ENCODE measurements at places on chromosomes 12 and 14.

- no peak for DNase-seq
Observed at GRCh38 chr12:116390401-116391335, 113.2 kb upstream of the MED13L start.

DNA sequence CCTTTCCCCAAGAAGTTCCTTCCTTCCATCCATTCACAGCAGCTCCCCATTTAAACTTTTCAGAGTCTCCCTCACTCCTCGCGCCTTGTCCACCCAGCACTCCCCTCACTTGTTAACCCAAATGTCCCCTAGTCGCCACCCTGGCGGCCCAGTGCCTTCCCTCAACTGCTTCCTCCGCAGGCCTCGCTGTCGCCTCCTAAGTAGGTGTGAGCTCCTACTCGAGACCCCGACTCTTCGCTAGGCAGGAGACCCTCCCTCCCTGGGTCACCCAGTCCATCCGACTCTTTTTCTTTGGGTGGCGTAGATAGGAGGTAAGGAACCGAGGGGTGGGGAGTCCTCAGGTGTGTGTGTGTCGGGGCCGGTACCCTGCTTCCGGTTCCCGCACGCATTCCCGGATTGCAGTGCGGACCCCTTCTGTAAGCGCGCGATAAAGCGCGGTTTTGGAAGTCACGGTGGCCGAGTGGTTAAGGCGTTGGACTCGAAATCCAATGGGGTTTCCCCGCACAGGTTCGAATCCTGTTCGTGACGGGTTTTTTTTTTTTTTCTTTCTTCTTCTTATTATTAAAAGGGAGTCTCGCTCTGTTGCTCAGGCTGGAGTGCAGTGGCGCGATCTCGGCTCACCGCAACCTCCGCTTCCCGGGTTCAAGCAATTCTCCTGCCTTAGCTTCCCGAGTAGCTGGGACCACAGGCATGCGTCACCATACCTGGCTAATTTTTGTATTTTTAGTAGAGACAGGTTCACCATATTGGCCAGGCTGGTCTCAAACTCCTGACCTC is 823 bp upstream of the SMARCC2 start:
- DNase-seq = peak; percentile 79

DNA sequence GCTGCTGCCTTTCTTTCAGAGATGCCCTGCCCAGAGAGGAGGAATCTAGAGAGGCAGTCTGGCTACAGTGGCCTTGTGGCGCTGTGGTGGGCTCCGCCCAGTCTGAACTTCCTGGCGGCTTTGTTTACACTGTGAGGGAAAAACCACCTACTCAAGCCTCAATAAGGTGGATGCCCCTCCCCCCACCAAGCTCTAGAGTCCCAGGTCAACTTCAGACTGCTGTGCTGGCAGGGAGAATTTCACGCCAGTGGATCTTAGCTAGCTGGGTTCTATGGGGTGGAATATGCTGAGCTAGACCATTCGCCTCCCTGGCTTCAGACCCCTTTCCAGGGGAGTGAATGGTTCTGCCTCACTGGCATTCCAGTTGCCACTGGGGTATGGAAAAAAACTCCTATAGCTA is 25.6 kb downstream of the SPATA7 start:
- no peak for DNase-seq

DNA sequence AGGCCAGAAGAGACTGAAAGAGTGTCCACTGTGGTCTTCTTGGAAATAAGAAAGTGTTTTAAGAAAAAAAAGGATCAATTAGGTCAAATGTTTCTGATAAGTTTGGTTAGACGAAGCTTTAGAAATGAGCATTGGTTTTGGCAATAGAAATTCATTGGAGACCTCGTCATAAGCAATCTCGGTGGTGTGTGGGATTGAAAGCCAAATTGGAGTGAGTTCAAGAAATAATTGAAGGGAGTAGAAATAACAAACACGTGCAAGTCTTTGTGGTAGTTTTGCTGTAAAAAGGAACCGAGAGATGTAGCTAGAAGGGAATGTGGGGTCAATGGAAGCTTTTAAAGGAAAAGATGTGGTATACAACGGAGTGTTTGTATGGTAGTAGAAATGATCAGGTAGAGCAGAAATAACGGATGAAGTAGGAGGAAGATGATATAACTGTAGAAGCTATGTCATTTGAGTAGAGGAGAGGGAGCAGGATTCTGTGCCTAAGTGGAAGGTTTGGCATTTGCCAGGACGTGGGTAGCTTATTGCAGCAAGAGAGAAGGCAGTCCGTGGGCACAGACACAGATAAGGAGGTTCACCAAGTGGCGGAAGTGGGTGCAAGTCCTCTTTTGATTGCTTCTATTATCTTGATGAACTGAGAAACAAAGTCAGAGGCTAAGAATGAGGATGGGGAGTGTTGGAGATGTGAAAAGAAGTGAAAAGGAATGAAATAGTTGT is 146.2 kb downstream of the DACT1 start:
- DNase-seq = no peak

DNA sequence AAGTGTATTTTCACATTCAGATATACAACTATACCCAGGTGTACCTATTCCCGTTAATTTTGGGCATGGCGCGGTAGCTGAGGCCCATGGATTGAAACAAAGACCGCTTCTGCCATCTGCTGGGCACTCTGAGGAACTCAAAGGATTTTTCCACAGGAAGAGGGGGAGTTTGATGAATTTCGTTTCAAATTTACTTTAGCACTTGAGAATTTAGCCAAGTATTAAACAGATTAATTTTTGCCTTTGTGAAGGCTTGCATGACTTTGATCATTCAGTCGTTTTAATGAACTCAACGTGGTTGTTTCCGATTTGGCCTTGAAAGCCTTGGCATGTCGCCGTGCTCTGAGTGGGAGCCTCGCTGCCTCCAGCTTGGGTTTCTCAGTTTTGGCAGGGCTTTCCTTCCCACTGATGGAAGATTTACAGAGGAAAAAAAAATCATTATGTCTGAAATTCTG is 153.2 kb upstream of the DDHD1 start:
- DNase-seq = no peak

DNA sequence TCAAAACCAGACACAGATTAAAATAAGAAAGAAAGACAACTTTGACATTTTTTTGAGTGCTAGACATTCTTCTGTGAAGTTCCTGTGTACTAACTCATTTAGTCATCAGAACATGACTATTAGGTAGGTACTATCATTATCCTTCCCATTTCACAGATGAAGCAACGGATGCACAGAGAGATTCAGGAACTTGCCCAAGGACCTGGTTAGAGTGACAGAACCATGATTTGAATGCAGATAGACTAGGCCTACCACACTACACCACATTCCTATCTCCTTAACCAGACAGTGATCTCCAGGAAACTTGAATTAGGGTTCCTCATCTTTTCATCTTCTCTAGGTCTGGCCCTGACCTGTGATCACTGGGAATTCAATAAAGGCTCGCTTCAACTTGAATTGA is 54.4 kb upstream of the MED13L start:
- DNase-seq = no peak

- DNase-seq = no peak
Observed at GRCh38 chr12:53338916-53339315, 2.8 kb upstream of the SP7 start.

GRCh38 chr12:91380631-91381030 is 198.0 kb upstream of the DCN start:
- DNase-seq = no peak

GRCh38 chr12:127588249-127588648 is 678.7 kb upstream of the TMEM132C start:
- no peak for DNase-seq

DNA sequence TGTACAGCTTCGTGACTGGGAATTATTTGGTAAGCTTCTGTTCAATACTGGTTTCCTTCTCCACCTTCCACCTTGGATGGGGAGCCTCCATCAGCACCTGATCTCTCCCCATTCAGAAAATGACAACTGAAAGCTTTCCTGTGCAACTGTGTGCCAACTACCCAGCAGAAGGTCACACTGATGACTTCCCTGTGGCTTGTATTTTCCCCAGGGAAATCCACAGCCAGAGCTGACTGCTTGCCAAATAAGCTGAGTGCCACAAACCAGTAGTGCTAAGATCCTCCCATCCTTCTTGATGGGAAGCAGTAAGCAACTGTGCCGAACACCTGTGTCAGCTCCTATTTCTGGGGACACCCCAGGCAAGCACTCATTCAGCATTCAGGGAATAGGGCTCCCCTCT is 257.2 kb upstream of the SOX5 start:
- DNase-seq = no peak

- no peak for DNase-seq
Observed at GRCh38 chr12:49369411-49370145, 2.3 kb downstream of the SPATS2 start.

- DNase-seq = no peak
Observed at GRCh38 chr14:65604936-65605335, 192.4 kb downstream of the FUT8 start.

DNA sequence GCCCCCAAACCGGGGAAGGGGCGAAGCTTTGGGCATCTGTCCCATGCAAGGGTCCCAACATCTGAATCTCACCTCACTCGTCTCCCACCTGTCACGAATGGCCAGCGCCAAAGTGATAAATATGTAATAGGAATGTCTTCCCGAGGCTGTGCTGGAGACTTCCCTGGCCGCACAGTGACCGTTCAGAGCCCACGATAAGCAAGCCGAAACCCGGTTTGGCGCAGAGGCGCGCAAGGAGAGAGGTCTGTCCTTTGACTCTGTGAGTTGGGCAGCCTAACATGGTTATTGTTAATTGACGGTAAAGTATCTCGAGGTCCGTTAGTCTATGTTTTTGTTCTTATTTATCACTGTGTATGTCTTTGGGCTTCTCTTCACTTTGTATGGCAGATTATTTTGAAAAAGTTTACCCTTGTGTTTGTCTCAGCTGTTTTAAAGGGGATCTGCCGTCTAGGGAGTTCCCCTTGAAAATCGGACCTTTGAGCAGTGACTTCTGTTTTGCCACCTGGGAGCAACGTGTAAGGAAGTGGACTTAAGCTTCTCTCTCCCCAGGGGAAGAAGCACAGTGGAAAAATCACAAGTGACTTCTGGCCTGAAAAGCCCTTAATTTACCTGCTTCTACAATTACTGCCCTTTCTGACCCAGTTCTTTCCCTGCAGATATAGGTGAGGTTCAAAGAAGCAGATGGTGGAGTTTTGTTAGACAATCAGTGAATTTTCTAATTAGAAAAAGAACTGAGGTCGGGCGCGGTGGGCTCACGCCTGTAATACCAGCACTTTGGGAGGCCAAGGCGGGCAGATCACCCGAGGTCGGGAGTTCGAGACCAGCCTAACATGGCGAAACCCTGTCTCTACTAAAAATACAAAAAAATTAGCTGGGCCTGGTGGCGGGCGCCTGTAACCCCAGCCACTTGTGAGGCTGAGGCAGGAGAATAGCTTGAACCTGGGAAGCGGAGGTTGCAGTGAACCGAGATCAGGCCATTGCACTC is 1.1 kb upstream of the TM9SF1 start:
- no peak for DNase-seq

GRCh38 chr14:68790644-68791077 is 2.2 kb downstream of the ZFP36L1 start:
- DNase-seq = peak; percentile 54

DNA sequence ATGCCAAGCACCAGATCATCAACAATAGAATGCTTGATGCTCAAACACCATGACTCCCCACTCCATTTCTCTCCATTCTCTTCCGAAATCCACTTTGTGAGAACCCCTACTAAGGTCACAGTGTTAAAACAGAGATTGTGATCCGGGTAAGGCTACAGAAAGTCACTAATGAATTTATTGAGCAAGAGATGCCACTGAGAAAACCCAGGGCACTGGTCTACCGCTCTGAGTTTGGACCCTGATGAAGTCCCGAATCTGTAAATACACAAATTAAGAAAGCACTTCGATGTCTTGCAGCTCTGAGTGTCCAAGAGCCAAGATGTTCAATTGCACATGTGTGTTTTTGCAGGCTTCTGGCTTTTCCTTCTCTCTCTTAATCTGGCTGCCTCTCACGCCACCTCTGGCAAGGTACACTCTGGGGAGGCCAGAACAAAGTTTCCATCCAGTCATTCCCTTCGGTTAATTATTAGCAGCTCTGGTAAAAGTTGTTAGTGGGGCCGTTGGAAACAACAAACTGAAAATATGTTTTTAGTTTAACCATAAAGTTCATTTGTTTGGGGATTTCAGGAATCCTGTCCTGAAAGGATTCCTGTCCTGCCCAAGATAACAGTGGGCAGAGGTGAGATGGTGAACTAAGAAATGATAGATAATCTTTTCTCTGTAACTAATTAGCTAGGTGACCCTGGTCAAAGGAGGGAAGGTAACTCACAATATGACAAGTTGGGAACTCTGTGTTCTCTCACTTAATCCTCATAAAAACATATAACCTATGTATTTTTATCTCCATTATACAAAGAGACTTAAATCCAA is 75.4 kb downstream of the BTG1 start:
- DNase-seq = no peak

DNA sequence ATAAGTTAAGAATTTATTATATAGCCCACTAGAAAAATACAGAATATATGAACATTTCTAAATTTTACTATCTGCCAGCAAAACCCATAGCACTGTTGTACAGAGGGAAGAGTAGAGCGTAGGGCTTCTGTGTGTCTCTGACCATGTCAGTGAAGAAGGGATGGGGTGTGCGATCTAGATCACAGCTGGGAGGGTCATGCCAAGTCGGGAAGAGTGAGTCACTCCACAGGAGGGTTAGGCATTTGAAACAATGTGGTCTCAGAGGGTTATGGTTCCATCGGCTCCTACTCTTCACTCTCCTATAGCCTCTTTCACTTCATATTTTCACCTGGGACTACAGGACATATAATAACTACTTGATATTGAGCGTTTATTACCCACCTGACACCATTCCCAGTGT is 185.1 kb upstream of the DDHD1 start:
- no peak for DNase-seq

GRCh38 chr12:15122344-15122743 is 98.9 kb downstream of the RERG start:
- no peak for DNase-seq

DNA sequence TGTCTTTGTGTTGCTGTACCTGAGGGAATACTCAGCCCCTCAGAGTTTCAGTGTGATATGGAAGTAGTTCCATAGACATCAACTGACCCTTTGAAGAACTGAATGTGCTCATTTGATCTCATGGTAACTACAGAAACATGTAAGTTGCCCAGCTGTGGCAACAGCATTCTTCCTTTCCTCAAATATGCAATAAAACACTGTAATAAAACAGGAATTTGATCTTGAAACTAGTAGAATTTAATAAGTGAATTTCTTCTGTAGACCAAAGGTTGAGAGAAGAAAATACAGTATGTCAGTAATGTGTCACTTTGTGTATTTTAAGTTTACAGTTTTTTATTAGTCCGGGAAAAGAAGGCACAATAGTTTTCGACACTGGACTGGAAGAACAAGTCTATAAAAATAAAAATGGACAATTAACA is 31.9 kb downstream of the KCTD10 start:
- no peak for DNase-seq
